Ureter (tissue), 1 donor: ENCODE measurements at places on chromosomes 7 and 10. TPM values are rescaled to one million over a fixed set of nuclear protein-coding genes. Genes with fewer than 3 reads are reported as not detected.

GRCh38 chr7:74129887-74130286 is 44.3 kb upstream of the EIF4H start:
- no peak for DNase-seq

DNA sequence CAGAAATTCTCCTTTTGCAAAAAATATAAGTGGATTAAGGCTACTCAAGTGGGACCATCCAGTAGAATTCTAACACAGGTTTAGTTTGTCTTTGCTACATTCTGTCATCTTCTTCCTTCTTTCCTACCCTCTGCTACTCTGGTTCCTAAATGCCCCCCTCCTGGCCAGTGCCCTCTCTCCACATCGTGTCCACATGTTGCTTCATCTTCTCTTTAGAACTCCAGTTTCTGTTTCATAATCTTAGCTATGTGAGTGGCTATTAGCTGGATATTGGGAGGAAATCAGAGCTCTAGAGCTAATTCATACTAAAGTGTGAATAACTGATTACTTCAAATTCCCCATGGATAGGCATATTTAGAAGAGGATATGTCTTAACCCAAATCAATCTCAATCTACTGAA is 528.5 kb downstream of the LRMDA start:
- DNase-seq: no peak

GRCh38 chr7:7819442-7820247 is 101.2 kb upstream of the RPA3 start:
- DNase-seq: no peak

The COBL gene
- 1.3 TPM for total RNA-seq

DNA sequence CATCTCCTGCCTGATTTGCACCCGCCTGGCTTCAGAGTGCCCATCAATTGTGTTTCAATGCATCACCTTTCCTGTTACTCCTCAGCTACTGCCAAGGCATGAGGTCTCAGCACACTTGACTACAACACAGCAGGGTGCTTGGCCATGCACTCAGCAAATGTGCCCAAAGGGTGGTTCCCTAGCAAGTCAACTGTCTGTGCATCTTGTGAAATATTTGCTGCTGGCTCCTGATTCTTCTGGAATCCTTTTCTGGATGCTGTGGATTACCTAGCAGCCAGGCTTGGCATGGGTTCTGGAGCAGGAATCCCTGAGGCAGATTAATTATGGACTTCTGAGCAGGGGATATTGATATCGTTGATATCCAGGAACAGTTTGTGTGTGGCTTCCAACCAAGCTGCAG is 662.6 kb upstream of the MGMT start:
- no peak for DNase-seq

DNA sequence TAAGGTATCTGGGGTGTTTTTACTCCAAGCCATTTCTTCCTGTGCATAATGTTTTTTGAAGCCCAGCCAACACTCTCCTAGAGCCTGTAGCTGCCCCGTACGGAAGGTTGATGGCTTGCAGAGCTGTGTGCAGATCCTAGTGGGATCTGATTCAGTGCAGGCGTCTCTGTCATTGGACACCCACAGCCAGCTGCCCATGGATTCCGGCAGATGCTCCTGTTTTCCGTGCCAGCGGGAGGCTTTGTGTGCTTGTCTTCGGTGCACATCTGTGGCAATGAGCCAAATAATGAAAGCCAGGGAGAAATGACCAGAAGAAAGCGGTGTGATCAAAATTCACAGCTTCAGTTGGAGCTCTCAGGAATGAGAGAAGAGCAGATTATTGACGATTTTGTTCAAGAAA is 426.4 kb downstream of the TYW1 start:
- DNase-seq: no peak

DNA sequence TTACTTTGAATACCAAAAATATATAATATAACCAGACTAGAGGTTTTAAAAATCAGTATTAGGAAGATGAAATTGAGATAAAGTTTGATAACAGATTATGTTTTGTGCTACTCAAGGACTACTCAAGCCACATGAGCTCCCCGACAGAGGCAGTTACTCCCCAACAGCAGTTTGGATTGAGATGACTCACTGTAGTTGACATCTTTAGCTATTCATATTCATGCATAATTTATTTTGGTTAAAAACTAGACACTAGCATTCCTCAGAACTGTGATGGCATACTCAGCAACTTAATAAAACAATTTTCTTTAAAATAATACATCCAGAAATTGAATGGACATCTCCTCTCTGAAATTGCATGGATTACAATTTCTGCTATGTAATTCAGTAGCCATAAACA is 19.6 kb downstream of the PCLO start:
- DNase-seq: no peak

DNA sequence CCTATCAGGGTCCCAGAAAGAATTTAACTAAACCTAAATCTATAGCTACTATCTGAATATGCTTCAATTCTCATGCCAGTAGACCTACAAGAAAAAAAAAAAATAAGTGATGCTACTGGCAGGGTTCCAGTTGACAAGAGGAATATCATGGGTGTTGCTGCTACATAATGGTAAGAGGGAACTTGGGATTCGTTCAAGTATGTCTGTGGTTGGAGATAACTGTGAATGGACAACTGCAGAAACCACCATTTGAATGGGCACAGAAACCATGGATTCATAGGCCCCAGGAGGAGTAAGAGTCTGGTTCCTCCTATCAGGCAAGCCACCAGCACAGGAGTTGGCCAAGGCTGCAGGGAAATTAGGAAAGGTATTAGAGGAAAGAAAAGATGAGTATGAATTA is 287.6 kb upstream of the HGF start:
- DNase-seq: no peak

DNA sequence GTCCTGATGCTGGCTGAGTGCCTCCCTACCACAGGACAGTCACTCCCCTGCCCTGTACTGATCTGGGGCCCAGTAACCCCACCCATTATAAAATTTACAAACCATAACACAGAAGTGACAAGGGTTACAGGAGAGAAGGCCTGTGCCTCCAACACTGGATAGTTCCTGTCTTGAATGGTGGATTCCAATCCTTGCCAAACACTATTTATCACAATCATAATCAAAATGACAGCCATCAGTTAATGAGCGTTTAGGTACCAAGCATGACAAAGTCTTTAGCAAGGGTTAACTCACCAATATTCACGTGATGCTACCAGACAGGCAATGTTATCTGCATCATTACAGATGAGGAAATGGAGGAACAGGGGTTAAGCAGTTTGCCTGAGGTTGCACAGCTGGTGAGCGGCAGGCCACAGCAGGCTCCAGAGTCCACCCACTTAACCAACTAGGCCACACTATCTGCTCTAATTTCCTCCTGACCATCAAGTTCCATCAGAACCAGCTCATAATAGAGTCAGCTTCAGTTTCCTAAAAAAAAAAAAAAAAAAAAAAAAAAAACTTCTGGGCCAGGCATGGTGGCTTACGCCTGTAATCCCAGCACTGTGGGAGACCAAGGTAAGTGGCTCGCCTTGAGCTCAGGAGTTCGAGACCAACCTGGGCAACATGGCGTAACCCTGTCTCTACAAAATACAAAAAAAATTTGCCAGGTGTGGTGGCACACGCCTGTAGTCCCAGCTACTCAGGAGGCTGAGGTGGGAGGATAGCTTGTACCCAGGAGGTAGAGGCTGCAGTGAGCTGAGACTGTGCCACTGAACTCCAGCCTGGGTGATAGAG is 14.2 kb downstream of the PDLIM1 start:
- peak; percentile 34 for DNase-seq

The MRPS33 gene
- total RNA-seq: 63.8 TPM

The GNGT1 gene
- 0.70 TPM for total RNA-seq
